C1 segment of cervical spinal cord (tissue), 14 donors: ENCODE measurements at places on chromosomes 5 and 9.

DNA sequence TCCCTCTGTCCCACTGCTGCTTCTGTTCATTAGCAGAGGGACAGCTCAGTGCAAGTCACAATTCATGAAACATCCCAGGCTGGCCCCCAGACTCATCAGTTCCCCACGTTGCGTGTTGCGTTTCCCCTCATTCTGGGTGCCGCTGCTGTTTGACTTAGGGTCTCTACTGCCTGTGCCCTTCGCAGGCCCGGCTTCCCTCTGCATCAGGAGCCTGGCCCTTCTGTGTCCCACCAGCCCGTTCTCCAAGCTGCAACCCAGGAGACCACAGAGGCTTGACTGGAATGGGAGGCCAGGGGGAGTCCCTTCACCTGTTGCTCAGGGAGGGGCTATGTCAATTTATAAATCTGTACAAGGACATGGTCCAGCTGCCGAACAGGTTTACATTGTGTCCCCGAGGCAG, 53.9 kb upstream of the SUSD3 start:
- no peak for DNase-seq

GRCh38 chr5:114191441-114191840, 170.4 kb upstream of the KCNN2 start:
- no peak for DNase-seq

- no peak for DNase-seq
These were observed 423.8 kb downstream of the SPOCK1 start for GRCh38 chr5:137075163-137075970.

DNA sequence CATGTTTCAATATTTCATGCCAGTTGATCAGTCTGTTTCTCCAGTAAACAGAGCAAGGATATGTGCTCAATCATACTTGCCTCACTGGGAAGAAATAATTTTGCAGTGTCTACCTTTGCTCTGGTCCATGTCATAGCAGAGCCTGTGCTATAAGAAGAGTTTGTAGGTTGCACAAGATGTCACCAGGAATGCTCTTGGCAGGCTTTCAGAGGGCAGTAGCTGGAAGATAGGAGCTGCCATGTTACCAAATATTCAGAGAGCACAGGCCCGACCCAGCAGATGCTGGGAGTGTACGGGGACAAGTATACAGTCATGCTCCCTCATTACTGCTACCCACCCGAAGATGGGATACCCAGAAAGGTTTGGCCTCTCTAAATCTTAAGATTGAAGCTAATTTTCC, 102.7 kb downstream of the UGCG start:
- DNase-seq, result no peak

DNA sequence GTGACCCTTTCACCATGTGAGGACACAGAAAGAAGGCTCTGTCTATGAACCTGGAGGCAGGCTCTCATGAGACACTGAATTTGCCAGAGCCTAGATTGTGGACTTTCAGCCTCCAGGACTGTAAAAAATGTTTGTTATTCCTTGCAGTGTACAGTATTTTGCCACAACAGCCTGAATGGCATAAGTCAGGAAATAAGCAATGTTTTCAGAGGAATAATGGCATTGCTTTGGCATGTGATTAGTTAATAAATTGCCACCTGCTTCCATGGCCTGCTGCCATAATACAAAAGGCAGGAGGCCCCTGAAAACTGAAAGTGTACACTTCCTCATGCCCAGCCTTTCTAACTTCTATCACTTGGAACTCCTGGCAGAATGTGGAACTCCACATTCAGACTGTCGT, 408.1 kb downstream of the GADD45G start:
- DNase-seq, result no peak

DNA sequence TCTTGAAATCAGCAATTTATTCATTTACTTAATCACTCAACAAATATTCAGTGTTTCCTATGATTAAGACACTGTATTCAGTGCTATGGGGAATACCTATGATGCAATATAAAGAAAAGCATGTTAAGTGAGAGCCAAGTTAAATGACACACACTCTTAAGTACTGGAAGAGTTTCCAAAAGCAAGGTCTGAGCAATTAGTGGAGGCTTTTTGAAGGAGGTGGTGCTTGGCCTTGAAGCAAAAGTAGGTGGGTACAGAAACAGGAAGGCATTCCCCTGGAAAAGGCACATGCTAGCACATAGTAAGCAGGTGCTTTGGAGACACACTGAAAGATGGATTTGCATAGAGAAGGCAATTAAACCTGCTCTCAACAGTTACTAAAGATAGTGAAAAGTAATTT, 4.0 kb downstream of the TSLP start:
- no peak for DNase-seq

- DNase-seq, result no peak
These were observed 69.5 kb downstream of the RETREG1 start for GRCh38 chr5:16547200-16547842.

- DNase-seq, result no peak
These were observed 50.0 kb upstream of the SLC25A51 start for GRCh38 chr9:37953775-37954437.

DNA sequence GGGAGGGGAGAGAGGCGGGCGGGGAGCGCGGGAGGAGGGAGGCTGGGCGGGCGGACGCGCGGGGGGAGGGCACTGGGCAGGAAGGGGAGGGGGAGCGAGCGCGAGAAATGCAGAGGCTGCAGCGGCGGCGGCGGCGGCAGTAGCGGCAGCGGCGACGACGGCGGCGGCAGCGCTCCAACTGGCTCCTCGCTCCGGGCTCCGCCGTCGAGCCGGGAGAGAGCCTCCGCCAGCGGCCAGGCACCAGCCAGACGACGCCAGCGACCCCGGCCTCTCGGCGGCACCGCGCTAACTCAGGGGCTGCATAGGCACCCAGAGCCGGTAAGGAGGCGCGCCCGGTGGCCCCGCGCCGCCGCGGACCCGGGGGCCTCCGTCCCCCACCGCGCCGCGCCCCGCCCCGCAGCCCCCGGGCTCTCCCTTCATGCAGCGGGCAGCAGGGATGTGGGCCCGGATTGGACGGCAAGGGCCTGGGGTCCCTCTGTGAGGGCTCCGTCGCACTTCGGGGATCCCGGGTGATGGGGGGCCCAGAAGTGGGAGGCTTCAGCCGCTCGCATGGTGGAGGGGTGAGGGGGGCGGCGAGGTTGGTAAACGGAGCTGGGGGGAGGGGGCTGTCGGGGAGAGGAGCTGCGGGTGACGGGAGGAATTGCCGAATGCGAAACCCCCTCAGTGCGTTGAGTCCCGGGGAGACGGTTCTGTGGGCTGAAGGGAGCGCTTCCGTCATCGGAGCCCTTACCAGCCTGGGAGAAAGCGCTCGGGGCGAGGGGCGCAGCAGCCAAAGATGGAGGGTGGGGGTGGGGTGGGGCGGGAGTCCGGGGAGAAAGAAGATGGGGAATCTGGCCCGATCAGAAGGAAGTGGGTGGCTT, at the start of gene BASP1:
TSS of gene BASP1 (plus strand) at position 139 of the 860 bp plus-strand sequence. CDS start 57,586 bp downstream, outside the sequence.
- peak; percentile 41 for DNase-seq

GRCh38 chr5:72648480-72648879, 141.3 kb upstream of the ZNF366 start:
- DNase-seq, result peak; percentile 44

DNA sequence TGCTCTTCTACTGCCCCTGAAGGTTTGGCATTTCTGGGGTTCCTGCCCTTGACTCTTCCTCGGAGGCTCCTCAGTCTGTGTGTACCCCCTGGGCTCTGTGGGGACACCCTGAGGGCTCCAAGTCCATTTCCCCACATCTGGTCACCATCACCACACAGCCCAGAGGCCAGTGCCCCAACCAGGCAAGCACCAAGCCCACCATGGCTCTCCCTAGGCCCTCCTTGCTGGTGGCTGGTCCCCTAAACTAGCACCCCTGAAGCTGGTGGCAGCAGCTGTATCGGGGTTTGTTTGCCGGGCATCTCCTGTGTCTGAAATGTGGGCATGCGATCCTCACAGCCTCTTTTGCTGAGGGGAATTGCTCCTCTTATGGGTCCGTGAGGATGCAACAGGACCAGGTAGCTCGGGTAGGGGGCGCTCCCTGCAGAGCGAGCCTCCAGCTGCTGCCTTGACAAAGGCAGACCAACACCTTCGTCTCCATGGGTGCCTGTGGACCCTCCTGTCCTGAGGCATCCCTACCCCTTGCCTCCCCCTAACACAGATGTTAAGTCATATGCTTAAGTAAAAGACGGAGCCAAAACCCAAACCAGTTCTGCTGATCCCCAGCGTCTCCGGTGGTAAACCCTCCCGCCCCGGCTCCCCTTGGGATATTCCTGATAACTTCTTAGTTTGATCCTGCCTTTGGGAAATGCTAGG, 138.9 kb upstream of the IRX4 start:
- no peak for DNase-seq

DNA sequence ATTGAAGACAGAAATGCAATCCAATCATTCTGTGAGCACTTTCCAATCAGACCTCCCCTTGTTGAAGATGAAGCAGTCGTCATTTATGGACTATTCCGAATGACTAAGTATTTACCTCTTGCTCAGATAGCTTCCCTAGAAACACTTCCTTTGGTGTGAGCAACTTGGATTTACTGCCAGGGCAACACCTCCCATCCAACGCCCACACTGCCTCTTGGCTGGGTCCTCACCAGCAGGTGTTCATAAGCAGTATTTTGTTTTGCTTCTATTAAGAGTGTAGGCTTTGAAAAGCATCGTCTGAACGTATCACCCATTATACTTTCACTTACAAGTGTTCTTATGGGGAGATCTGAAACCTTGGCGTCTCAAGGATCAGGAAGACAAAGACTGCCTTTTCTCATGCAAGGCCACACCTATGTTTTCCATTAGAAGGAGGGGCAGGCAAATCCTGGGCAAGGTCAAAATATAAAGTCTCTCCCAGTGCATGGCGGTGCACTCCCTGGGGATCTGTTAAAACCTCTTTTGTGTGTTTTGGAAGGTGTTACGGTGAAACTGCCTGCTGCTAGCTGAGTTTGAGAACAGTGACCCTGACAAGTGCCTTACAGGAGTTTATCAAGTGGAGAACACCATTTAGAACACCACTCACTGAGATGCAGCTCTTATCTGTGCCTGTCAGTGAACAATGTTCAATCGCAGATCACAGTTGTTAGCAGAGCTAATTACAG, 10.6 kb upstream of the MARCHF3 start:
- DNase-seq, result no peak

- peak; percentile 13 for DNase-seq
These were observed 86.2 kb upstream of the ANXA1 start for GRCh38 chr9:73065439-73065838.

DNA sequence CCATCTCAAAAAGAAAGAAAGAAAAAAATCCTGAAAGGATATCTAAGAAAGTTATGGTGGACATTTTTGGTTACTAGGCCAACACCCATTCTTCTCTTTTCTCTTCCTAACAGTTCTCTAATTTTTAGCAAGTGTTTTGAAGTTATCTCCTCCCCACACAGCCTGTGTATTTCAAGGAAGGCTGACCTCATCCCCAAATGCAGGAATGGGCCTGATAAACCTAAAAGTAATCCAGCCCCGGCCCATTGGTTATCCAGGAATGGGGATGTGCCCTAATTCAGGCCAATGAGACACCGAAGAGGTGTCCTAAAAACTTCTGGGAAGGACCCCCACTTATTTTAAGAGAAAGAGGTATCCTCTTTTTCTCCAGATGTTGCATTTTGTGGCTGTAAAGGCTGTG, 46.6 kb downstream of the F2R start:
- DNase-seq, result no peak

DNA sequence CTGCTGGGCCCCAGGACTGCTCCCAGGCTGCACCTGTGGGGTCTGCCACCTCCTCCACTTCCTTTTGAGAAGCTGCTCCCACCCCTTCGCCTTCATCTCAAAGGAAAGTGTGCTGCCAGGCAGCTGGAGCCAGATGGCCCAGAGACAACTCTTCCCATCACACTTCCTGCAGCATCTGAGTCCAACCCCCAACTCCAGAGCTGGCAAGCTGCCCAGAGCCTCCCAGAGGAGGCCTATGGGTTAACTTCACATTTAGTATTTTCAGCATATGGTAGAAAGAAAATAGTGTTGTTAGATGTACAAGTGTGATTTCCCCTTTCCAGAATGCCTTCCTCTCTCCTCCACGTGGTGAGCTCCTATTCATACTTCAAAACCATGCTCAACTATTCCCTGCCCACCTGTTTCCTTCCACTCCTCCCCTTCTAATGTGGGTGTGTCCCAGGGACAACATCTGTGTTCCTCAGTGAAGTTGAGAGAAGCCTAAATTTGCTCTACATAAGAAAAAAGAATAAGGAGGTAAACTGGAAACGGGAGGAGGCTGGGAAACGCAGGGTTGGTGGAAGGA, 38.6 kb upstream of the KCNMB1 start:
- no peak for DNase-seq

DNA sequence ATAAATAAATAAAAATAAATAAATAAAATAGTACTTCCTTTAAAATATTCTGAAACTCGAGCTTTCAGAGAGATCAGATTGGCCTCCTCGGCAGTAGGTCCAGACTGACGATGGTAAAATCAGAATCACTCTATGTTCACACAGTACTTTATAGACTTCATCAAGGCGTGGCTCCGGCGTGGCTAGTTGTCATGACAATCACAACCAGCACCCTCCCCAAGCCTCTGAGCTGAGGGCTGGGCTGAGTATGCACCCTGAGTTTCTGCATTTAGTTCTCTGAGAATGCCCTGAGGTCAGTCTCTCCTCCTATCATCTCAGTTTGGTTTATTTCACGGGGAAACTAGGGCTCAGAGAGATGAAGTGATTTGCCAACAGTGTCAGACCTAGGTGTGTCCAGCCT, 43.3 kb upstream of the BARHL1 start:
- no peak for DNase-seq

DNA sequence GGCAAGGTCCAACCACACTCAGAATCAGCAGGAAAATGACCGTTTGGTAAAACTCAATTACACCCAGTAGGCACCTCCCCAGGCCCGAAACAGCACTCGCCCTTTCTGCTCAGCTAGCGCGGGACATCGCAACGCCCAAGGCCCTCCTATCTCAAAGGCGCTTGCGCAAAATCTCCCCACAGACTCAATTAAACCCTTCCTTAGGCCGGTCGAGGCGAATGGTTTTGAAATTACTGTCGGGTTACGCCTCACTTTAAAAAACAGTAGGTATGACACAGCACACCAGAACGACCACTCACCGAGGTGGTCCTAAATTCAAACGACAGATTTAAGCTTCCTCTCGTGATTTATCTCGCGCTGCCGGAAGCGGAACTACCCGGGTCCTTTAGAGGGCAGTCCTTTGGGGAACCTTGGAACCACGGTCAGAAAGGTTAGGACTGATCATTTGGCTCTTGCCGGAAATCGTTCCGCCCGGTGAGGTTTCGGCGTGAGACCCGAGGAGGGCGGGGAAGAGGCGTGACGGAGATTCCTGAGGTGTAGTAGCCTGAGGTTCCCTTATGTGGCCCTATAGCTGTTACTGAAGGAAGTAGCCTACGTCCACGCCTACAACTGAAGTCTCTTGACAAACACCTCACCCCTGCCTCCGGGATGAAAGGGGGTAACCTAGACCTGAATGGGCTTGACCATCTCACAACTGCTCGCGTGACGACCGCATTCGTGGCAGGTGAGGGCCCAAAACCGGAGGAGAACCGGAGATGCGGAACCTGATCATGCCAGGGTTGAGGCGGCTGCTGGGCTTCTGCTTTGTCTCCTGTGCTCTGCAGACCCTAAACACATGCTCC, at the start of the genes GIN1 and PPIP5K2:
TSS of gene GIN1 (minus strand) at position 374 of the 842 bp plus-strand sequence. CDS start 11,431 bp downstream, outside the sequence.
TSS of gene PPIP5K2 (plus strand) at position 537 of the 842 bp plus-strand sequence. CDS start 9,289 bp downstream, outside the sequence.
- peak; percentile 89 for DNase-seq

DNA sequence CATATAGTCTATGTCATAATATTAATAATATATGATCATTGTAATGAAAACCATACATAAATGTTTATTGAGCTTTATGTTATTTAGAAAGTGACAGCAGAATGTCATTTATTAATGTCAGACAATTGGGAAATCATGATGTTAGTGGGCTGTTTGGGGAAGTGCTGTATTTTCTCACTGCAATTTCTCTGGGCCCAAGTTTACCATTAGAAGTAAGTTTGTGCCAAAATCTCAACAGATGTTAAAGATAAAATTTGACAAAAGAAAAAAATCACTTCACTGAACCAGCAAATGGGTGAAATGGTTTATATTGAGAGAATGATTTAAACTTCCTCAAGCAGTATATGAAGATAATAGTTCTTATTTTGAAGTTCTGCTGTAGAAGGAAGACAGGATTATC, 433.2 kb upstream of the SMARCA2 start:
- no peak for DNase-seq
